Stimulated activated CD4-positive, alpha-beta T cell treated with anti-CD3 and anti-CD28 coated beads, Interleukin-2, amount 100 ng/mL, for 48 hours (primary cell): ENCODE measurements at places on chromosomes 13 and 19.

- peak; percentile 46 for DNase-seq
Observed at GRCh38 chr13:50244713-50245574, 229.7 kb downstream of the KCNRG start.

GRCh38 chr19:14189415-14189814 lies 16.6 kb downstream of the ADGRL1 start:
- no peak for DNase-seq

DNA sequence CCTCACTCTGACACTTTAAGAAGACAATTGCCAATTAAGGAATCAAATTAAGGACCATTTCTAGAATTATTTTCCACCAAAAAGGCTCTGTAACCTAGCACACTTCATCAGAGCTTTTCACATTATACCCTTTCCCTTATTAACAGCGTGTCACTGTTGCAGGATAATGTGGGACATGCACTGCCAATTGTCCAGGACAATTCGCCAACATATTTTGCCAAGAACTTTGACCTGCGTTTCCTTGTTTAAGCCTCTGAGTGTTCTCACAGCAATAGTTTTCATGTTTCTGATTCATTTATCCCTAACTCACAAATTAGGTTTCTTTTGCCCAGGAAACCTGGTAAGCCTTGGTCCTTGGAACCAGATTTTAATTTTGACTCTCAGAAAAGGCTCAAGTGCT lies 13.3 kb downstream of the COL4A1 start:
- DNase-seq = no peak

GRCh38 chr19:10881403-10882107 lies 10.2 kb downstream of the CARM1 start:
- no peak for DNase-seq

DNA sequence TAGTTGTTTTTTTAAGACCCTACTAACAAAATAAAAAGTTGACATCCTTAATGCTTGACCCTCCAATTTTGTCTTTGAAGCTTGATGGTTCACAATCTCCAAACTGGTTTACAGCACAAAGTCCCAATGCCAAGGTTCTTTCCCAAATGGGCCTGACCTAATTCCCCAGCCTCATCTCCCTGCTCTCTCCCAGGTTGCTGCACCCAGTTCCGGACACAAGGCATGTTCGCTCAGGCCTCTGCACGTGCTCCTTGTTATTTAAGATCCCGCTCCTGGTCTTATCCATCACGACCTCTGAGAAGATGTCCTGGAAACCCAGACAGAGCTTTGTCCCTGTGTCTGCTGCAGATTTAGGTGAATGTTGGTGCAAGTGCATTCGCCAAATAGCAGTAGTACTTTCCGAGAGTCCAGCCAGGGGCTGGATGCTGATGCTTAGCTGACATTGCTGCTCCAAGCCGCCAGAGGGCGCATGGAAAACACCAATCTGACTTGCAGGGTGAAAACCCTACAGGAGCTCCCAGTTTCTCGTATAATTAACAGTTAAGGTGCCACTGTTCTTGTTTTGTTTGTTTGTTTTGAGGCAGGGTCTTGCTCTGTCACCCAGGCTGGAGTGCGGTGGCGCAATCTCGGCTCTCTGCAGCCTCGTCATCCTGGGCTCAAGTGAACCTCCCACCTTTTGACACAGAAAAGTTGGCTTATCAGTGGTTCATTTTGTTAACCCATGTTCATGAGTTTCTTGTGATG lies 18.5 kb downstream of the LYPD3 start:
- DNase-seq = peak; percentile 80

GRCh38 chr13:67267136-67267535 lies 37.0 kb upstream of the PCDH9 start:
- no peak for DNase-seq

- no peak for DNase-seq
Observed at GRCh38 chr13:30319130-30319529, 11.8 kb upstream of the KATNAL1 start.

- DNase-seq = no peak
Observed at GRCh38 chr19:34151439-34151838, 20.9 kb upstream of the LSM14A start.

DNA sequence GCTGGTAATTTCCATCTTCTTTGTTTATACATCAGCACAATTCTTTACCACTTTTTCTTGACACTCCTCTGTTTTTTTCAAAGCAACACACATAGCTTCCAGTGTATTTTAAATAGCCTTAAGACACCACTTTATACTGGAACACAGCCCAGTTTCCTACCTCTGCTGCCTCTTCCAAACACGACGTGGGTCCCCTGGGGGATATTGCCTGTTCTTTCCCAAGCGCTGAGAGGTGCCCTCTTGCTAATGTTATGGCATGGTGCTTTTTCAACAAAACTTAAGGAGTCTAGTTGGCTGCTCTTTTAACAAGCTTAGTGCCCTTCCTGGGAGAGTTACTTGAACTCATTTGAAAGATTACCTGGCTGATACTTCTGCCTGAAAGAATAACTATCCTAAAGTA lies 112.7 kb downstream of the OLFM4 start:
- no peak for DNase-seq

GRCh38 chr19:10918359-10918758 lies 10.1 kb downstream of the YIPF2 start:
- DNase-seq = no peak

DNA sequence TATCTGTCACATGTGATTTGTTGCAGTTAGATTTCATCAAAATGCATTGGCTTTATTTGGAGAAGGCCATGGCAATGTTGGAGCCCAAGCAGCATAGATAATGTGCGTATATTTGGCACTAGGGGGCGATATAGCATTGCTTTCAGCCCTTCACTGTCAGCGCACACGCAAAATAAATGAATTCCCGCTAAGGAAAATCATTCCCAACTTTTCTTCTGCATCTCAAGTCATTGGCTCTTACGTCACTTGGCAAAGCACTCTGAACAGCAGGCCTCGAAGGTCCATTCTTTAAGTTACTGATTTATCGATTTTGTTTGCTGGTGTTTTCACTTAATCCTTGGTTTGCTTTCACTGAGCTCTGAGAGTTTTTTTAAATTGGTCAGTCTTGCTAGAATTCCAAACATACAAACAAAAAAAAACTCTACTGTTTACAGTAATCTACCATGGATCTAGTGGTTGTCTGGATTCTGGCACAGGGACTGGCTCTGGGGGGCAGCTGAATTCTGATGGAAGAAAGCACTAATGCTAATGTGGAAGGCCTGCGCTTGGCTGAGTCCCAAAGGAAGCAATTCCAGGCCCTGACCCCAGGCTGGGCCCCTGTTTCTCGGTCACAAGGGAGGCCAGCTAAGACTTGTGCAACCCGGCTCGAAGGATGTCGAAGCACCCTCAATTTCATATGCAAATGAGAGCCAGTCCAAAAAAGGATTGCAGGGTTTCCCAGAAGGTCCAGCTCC lies 97.7 kb upstream of the IPO5 start:
- peak; percentile 8 for DNase-seq

DNA sequence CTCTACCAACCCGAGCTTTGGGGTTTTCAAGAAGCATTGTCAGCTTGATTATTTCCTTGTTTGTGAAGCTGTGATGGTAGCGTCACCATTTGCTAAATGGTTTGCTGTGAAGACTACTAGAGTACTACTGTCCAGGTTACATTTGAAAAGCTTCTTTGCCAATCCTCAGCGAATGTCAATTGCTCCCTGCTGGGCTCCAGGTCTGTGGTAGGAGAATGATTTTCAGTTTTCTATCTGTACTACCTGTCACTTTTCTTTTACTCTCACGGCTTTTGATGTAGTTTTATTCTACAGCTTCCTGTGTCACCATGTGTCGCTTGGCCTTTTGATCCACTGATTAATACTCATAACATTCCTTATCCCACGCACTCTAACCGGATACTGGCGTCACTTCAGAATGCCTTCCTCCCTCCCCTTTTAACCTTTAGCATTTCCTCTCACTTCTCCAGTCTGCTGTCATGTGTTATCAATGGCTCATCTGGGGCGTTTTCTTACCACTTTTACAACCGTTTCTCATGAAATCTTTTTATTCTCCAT lies 7.5 kb upstream of the GPR183 start:
- DNase-seq = no peak

GRCh38 chr19:57171551-57172081 lies 4.3 kb upstream of the DUXA start:
- DNase-seq = no peak

DNA sequence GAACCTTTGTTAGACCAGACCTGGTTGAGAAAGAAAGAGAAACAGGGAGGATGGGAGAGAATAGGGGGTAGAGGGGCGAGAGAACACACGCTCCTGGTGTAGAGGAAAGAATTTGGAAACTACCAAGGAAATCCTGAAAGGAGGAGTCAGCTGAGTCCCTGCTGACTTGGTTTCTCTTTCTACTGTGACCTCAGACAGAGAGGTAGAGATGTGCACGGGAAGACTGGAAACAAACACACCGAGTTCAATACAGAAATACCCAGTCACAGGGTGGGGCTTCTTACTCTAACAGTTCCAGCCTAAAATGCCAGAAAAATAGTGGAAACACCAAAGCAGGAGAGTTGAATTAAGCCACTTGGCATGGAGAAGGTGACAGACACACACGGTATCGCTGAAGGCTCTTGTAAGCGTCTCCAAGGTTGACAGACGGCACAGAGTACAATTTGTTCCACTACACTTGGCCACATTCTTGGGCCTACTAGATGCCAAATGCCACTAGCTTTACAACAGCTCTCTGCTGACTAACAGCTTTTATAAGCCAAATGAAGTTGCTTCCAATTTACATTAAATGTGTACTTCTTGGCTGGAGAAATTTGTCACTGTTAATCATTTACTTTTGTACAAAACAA lies 28.1 kb downstream of the LATS2 start:
- DNase-seq = no peak

- DNase-seq = no peak
Observed at GRCh38 chr13:72565893-72566292, 161.5 kb downstream of the MZT1 start.

DNA sequence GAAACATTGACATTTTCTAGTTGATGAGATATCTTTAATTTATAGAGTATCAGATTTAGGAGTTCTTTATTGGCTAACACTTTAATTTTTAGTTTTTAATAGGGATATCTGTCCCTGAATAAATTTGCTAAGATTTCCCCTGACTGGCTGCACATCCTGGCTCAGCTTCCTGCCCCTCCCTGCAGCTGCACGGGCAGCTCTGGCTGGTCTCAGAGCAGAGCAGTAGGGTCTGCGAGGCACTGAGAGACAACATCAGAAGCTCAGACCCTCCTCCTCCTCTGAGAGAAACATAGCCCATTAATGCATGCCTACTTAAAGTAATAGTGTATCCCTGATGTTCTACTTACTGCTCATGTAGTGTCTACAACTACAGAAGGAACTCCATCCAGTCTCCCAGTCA lies 139.2 kb downstream of the TNFSF13B start:
- DNase-seq = no peak

GRCh38 chr19:12205296-12205695 lies 42.4 kb downstream of the ZNF136 start:
- no peak for DNase-seq

DNA sequence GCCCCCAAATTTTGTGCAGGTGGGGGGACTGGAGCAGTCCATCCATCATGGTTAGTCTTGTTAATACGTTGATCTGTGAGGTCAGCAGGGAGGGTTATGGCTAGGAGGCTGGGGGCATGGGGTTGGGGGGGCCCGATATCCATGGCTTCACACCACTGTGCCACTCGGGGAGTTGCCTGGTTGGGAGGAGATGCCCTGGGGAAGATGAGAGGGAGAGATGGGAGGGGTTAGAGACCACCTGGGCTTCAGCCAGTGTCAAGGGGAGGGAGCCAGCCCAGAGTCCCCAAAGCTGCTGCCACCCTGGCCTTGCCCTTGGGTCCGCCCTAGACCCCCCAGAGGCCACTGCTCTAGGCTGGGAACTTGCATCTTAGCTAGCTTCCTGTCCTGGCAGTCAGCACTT lies 1.8 kb upstream of the DMPK start:
- no peak for DNase-seq

DNA sequence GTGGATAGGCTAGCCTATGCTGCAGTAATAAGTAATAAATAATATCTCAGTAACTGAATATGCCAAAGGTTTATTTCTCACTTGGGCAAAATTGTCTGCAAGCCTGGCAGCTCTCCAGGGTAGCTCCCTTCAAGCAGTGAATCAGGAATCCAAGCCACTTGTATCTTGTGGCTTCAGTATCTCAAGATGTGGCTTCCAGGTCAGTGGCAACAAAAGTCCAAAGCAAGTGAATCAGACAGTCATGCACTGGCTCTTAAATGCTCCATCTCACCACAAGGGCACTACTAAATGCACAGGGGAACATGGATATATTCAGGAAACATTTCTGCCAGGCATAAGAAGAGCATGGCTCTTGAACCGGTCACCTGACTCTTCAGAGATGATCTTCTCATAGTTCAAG lies 126.3 kb downstream of the KCTD12 start:
- no peak for DNase-seq

DNA sequence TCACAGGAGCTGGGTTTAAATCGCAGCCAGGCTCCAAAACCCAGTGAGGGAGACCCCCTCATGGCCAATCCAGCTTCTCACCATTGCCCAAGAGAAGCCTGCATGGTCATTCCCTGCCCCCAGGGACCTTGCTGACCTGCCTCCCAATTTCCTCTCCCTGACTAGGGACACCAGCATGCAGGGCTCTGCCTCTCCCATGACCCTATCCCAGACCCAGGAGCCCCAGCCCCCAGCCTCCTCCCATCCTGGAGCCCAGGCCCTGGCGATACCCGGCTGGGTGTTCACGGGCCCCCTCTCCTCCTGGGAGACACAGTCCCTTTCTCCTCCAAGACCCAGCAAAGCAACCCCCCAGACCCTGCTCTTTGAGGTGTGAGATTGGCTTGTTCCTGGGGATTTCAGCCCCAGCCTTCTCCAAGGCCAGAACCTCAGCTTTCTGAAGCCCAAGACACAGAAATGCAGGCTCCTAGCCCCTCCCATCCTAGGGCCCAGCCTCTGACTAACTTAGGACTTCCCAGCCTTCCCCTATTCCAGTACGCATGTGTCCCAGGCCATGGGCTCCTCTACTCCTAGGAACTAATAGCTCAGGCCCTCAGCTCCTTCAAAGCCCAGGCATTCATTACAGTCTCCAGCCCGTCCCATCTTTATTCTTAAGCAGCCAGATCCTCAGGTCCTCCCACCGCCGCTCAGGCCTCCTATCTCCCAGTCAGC lies 1.1 kb downstream of the GYS1 start:
- no peak for DNase-seq

- DNase-seq = no peak
Observed at GRCh38 chr13:114325729-114326128, 11.4 kb downstream of the CHAMP1 start.

GRCh38 chr13:41053384-41053826 lies 7.9 kb upstream of the WBP4 start:
- DNase-seq = no peak

- no peak for DNase-seq
Observed at GRCh38 chr19:33673996-33674625, 52.4 kb downstream of the CHST8 start.

DNA sequence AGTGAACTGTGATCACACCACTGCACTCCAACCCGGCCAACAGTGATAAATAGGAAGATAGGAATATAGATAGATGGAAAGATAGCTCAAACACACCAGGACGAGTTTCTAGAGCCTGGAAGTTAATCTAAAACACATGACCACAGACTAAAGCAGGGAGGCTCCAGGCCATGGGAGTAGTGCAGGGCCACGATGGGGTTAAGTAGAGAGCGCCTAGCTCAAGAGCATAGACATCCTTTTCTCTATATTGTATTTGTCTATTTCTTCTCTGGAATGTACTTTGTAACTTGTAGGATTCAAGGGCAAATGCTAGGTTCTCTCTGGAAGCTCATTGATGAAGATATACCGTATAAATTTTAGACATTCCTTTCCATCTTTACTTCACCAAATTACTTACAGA lies 69.6 kb downstream of the ZAR1L start:
- DNase-seq = no peak

- no peak for DNase-seq
Observed at GRCh38 chr13:43360171-43360570, 336.8 kb downstream of the DNAJC15 start.

GRCh38 chr13:43360892-43361610 lies 337.7 kb downstream of the DNAJC15 start:
- no peak for DNase-seq
